Activated naive CD8-positive, alpha-beta T cell treated with anti-CD3 and anti-CD28 coated beads for 36 hours (primary cell): ENCODE measurements at places on chromosomes 5 and 9. TPM values are rescaled to one million over a fixed set of nuclear protein-coding genes. Genes with fewer than 3 reads are reported as not detected.

- H3K4me3 ChIP-seq: no peak overlapping the region
- H3K27me3 ChIP-seq: peaks cover 11% of the 10 kb centered on the region
- H3K4me1 ChIP-seq: no peaks in the 10 kb centered on the region
- no peak for DNase-seq
These were observed 119.4 kb upstream of the ACO1 start for GRCh38 chr9:32265037-32265436.

DNA sequence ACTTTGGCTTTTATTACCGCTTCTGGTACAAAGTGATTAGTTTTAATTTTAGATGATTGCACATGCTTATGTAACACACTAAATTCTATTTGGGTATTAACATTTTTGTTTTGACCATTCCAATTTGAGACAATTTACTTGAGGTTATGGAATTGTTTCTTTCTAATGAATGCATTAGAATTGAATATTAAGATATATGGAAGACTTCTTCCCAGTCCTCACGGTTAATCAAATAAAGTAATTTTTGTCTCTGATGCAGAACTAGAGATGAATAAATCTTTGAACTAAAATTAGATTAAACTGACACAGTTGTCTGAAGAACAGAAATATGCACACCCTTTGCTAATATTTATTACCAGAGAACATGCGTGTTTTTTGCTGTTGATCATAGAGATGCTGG lies 127.1 kb upstream of the FBXL17 start:
- no peaks in the 10 kb centered on the region for H3K4me1 ChIP-seq
- peaks cover 25% of the 10 kb centered on the region for H3K27me3 ChIP-seq
- H3K36me3 ChIP-seq: no peaks in the 10 kb centered on the region
- DNase-seq: no peak
- no peak overlapping the region for H3K27ac ChIP-seq

GRCh38 chr5:155732587-155733376 lies 594.2 kb upstream of the SGCD start:
- no peaks in the 10 kb centered on the region for H3K4me1 ChIP-seq
- H3K36me3 ChIP-seq: no peaks in the 10 kb centered on the region
- H3K27me3 ChIP-seq: peaks cover 42% of the 10 kb centered on the region
- no peak for DNase-seq
- H3K27ac ChIP-seq: no peak overlapping the region

- peaks cover 15% of the 10 kb centered on the region for H3K27me3 ChIP-seq
- no peak for DNase-seq
- H3K4me1 ChIP-seq: peaks cover 28% of the 10 kb centered on the region
- H3K4me3 ChIP-seq: no peak overlapping the region
- H3K36me3 ChIP-seq: no peaks in the 10 kb centered on the region
These were observed 100.3 kb downstream of the GCNT1 start for GRCh38 chr9:76559286-76559685.

DNA sequence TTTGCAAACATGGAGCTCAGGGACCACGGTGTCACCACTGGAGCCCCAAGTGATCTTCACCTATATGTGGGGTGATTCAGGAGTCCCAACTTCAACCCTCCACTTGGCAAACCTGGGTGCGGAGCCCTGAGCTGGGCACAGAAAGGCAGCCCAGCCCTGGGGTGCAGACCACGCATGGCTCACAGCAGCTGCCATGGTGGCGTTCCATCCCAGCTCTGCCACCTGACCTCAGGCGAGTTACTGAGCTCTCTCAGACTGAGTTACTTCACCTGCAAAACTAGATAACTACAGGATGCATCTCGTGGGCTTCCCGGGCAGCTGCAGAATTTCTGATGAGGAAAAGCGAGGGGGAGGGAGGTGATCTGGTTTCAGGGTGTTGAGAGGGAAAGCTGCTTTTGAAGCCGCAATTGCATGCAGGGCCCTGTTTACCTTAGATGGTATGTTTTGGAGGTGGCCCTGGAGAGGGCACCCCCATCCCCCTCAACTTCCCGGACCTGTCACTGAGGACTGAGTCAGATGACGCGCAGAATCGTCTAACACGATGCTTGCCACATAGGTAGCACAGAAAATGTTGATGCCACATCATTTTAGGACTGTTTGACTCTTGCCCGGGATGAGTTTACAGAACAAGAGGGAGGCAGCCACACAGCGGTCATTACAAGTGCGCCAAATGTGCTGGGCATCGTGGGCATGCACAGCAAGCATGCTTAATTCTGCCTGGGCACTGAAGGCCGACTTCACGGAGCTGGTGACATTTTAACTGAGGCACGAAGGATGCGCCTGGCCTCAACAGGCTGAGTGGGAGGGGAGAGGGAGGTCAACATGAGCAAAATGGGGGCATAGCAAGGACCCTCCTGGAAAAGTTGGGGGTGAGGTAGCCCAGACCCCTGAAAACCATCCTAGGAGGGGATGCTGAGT lies 154.6 kb downstream of the COL23A1 start:
- no peak for DNase-seq
- H3K27ac ChIP-seq: no peak overlapping the region
- no peaks in the 10 kb centered on the region for H3K27me3 ChIP-seq
- H3K4me1 ChIP-seq: no peaks in the 10 kb centered on the region
- no peaks in the 10 kb centered on the region for H3K36me3 ChIP-seq
- H3K4me3 ChIP-seq: no peak overlapping the region

DNA sequence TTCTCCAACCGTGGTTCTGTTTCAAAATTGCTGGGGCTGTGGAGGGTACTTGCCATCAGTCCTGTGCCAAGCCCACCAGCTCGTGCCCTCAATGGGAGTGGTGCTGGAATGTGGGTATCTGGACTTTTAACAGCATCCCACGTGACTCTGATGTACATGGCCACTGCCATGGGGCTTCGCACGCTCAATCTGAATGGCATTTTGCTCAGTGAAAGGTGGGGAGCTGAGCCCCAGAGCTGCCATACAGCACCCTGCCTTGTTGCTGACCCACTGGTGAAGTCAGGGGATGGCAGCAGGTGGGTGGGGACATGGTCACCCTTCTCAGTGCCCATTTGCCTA lies 16.6 kb upstream of the SYNPO start:
- H3K27me3 ChIP-seq: peaks cover 29% of the 10 kb centered on the region
- no peak overlapping the region for H3K27ac ChIP-seq
- no peak for DNase-seq
- H3K4me3 ChIP-seq: peak overlapping the region; percentile 78

DNA sequence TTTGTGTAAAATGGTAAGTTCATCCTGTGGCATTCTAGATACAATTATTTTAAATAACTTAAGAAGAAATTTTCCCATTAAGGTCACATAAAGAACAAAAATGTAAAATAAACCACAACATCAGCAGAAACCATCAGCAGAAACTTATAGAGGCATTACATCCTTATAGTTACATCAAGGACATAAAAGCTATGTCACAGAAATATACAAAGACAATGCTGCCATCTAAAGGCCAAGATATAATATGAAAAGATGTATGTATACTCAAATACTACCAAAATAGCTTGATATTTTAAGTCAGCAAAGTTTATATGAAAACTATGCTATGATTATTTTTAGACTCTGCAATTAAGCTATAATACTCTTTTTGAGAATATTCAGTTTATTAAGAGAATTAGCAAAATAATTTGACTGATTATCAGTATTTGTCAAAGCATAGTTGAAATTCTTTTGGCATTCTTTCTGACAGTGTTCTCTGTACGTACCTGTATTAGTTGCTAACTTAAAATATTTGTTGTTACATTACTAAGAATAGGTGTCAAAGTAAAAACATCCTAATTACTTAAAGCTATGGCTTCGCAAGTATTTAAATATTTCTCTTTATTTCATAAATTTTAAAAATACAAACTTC lies 36.2 kb downstream of the FBXL17 start:
- no peaks in the 10 kb centered on the region for H3K36me3 ChIP-seq
- no peak overlapping the region for H3K4me3 ChIP-seq
- H3K4me1 ChIP-seq: peaks cover 2% of the 10 kb centered on the region
- H3K27me3 ChIP-seq: no peaks in the 10 kb centered on the region
- DNase-seq: no peak
- H3K27ac ChIP-seq: no peak overlapping the region

DNA sequence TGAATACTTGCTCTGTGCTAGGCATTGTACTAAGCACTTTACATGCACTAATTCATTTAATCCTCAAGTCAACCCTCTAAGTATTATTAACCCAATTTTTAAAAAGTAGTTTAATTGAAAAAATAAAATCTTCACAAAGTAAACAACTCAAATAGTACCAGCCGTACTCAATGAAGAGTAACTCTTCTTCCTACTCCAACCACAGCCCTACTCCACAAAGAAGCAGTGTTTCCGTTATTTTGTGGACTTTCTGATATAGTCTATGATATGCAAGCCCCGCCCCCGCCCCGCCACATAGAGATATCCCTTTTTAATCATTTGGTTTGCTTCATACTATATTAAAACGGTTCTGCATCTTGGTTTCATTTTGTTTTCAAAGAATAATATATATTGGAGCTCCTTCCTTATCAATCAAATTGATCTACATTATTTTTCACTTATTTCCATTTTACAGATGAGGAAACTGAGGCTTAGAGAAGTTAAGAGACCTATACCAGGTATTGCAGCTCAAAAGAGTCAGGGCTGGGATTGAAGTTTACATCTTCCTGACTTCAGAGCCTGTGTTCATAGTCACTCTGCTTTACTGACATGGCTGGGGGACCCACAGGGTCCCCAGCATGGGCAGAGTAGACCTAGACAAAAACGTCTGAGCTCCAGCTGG lies 78.6 kb downstream of the PCDH1 start:
- no peak overlapping the region for H3K4me3 ChIP-seq
- H3K36me3 ChIP-seq: no peaks in the 10 kb centered on the region
- H3K27ac ChIP-seq: no peak overlapping the region
- H3K4me1 ChIP-seq: no peaks in the 10 kb centered on the region
- DNase-seq: no peak
- peaks cover 15% of the 10 kb centered on the region for H3K27me3 ChIP-seq

Gene PCDHB5
- not detected for total RNA-seq

Gene CCDC192
- not detected for total RNA-seq

Gene NR5A1
- total RNA-seq: not detected

Gene IFNE
- not detected for total RNA-seq

Gene PCDHA11
- not detected for total RNA-seq
